Effector memory CD4-positive, alpha-beta T cell (primary cell): ENCODE measurements at places on chromosomes 12 and 14.

GRCh38 chr14:39218171-39218769, 15.4 kb upstream of the MIA2 start:
- no peaks in the 10 kb centered on the region for H3K36me3 ChIP-seq
- H3K27ac ChIP-seq, result no peak overlapping the region
- H3K27me3 ChIP-seq, result no peaks in the 10 kb centered on the region
- no peak overlapping the region for H3K4me3 ChIP-seq
- DNase-seq, result no peak

- H3K4me3 ChIP-seq, result no peak overlapping the region
- DNase-seq, result no peak
- no peaks in the 10 kb centered on the region for H3K27me3 ChIP-seq
- H3K36me3 ChIP-seq, result no peaks in the 10 kb centered on the region
- no peaks in the 10 kb centered on the region for H3K4me1 ChIP-seq
Observed at GRCh38 chr12:508795-509194, 49.1 kb downstream of the B4GALNT3 start.

DNA sequence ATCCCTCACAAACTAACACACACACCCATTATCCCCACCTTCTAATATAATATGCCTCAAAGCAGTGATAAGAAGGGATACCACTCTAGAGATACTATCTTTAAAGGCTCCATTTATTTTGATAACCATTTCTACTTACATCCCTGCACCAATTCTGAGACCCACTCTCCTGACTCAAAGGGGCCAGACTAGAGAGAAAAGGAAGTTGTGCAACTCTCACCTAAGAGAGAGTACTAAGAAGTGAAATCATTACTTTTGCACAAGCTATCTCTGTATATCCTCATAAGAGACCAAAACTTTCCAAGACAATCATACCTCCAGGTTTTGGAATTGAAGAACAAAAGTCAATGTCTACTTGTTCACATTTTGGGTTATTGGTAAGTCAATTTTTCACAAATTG, 45.4 kb upstream of the USP15 start:
- H3K4me1 ChIP-seq, result no peaks in the 10 kb centered on the region
- H3K4me3 ChIP-seq, result no peak overlapping the region
- no peaks in the 10 kb centered on the region for H3K27me3 ChIP-seq
- DNase-seq, result no peak
- no peak overlapping the region for H3K27ac ChIP-seq

- DNase-seq, result no peak
- no peak overlapping the region for H3K4me3 ChIP-seq
- no peaks in the 10 kb centered on the region for H3K36me3 ChIP-seq
Observed at GRCh38 chr14:90489306-90489705, 92.5 kb downstream of the CALM1 start.

GRCh38 chr12:4148418-4149056, 125.0 kb upstream of the CCND2 start:
- H3K27ac ChIP-seq, result no peak overlapping the region
- peaks cover 42% of the 10 kb centered on the region for H3K4me1 ChIP-seq
- DNase-seq, result peak; percentile 45
- H3K36me3 ChIP-seq, result no peaks in the 10 kb centered on the region
- no peak overlapping the region for H3K4me3 ChIP-seq

DNA sequence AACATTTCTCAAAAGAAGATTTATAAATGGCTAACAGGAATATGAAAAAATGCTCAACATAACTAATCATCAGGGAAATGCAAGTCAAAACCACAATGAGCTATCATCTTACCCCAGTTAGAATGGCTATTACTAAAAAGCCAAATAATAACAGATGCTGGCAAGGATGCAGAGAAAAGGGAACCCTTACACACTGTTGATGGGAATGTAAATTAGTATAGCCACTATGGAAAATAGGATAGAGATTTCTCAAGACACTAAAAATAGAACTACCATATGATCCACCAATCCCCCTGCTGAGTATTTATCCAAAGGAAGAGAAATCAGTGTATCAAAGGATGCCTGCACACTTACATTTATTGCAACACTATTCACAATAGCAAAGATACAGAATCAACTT, 58.3 kb downstream of the GUCY2C start:
- no peak overlapping the region for H3K27ac ChIP-seq
- no peaks in the 10 kb centered on the region for H3K36me3 ChIP-seq
- H3K4me1 ChIP-seq, result peaks cover 1% of the 10 kb centered on the region
- H3K4me3 ChIP-seq, result no peak overlapping the region

GRCh38 chr14:67276131-67276530, 34.9 kb downstream of the PALS1 start:
- H3K4me1 ChIP-seq, result no peaks in the 10 kb centered on the region
- no peaks in the 10 kb centered on the region for H3K36me3 ChIP-seq
- H3K27ac ChIP-seq, result no peak overlapping the region
- no peaks in the 10 kb centered on the region for H3K27me3 ChIP-seq

DNA sequence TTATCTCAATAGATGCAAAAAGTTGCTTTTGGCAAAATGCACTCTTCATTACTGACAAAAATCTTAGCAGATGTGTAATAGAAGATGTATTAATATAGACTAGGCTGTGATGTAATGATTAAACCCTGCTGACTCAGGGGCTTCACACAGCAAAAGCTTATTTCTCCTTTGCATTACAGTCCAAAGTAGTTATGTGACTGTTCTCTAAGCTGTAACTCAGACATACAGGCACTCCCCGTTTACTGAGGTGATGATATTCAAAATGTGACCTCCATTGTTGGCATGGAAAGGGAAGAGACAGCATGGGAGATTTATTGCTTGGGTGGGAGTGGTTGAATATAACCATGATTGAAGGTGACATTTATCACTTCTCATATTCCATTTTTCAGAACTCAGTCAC, 331.5 kb downstream of the SNAPC1 start:
- no peaks in the 10 kb centered on the region for H3K27me3 ChIP-seq
- DNase-seq, result no peak
- H3K36me3 ChIP-seq, result no peaks in the 10 kb centered on the region
